Fibroblast of skin of scalp (primary cell): ENCODE measurements at places on chromosomes 6 and 20.

- DNase-seq, result no peak
These were observed 34.4 kb upstream of the ZFAND3 start for GRCh38 chr6:37785002-37785662.

DNA sequence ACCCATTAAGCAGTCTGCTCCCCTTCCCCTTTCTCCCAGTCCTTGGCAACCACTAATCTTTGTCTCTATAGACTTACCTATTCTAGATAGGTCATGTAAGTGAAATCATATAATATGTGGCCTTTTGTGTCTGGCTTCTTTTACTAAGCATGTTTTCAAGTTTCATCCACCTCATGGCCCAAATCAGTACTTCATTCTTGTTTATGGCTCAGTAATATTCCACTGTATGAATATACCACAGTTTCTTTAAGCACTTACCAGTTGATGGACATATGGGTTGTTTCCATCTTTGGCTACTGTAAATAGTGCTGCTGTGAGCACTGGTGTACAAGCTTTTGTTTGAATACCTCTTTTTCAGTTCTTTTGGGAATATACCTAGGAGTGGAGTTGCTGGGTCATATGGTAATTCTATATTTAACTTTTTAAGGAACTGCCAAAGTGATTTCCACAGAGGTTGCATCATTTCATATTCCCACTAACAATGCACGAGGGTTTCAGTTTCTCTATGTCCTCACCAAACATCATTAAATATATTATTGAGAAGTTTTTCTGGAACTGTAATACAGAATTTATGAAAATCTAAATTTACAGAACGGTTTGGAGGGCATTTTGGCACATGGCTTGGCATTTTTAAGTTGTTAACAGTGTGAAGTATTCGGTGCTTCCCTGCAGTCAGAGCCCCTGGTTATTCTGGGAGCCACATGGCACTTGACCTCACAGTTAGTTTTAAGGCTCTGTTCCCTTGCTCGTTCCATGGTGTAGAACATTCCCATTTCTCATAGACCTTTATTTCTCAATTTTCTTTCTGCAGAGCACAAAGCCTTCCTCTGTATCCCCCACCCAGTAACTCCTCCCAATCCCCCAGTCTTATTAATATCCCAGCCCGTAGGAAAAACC is 27.0 kb upstream of the DTNBP1 start:
- no peak for DNase-seq

- no peak for DNase-seq
These were observed 221.9 kb downstream of the TTLL2 start for GRCh38 chr6:167546611-167547327.

DNA sequence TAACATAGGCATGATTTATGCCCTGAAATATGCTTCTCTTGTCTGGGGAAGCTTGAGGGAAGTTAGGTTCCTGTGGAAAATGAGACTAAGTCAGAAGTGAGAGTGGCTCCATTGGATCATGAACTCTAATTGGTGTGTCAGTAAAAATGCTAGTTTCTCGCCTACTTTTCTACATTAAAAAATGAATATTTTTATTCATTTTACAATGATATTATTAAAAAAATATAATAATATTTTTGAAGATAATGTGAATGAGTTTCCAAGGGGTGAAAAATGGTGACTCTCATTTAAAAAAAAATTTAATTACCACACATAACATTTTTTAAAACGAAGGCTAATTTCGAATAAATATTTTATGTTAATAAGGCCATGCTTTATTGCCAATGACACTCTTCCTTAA is 84.2 kb downstream of the HIVEP1 start:
- DNase-seq, result peak; percentile 35

GRCh38 chr6:14333556-14334305 is 216.2 kb downstream of the CD83 start:
- peak; percentile 76 for DNase-seq

GRCh38 chr20:771741-772464 is 3.6 kb upstream of the SLC52A3 start:
- DNase-seq, result no peak

DNA sequence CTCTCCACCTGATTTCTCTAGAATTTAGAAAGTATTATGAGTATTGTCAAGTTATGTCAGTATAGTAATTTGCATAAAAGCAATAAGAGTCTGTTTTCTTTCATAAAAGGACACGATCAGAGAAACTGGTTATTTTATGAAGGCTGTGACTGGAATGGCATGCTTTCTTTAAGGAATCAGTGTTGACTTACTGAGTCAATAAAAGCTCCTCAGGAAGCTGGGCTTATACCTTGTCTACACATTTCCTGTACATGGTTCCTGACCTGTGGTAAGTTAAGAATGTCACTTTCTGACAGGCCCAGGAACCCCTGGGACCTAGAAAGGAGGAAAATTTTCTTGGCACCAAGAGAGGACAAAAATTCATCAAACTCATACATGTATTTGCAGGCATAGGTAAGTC is 1224.0 kb upstream of the ADGRB3 start:
- no peak for DNase-seq

GRCh38 chr6:158631678-158632537 is 12.6 kb downstream of the DYNLT1 start:
- DNase-seq, result no peak

DNA sequence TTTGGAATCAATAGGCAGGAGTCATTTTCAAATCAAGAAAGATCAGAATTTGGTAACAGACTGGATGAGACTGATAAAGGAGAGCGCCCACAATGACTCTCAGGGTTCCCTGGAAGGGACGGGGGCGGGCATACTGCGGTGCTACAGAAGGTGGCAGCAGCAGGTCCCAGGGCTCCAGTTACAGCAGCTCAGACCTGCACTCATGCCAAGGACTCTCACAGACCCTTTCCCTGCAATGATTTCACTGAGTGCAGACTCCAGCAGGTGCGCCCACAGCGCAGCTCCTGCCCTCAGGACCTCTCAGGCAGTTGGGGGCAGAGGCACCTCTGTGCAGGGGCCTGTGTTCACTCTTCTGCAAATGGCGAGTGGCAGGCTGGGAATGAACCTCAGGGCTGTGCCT is 359.8 kb downstream of the ZFAND3 start:
- no peak for DNase-seq

- peak; percentile 91 for DNase-seq
These were observed 179.5 kb downstream of the ADAT2 start for GRCh38 chr6:143271024-143271423.

- no peak for DNase-seq
These were observed 43.3 kb downstream of the NUDT3 start for GRCh38 chr6:34349211-34349610.

GRCh38 chr6:70312165-70312745 is 9.4 kb upstream of the COL9A1 start:
- peak; percentile 71 for DNase-seq

GRCh38 chr6:134416418-134417154 is 98.7 kb upstream of the SGK1 start:
- peak; percentile 92 for DNase-seq

DNA sequence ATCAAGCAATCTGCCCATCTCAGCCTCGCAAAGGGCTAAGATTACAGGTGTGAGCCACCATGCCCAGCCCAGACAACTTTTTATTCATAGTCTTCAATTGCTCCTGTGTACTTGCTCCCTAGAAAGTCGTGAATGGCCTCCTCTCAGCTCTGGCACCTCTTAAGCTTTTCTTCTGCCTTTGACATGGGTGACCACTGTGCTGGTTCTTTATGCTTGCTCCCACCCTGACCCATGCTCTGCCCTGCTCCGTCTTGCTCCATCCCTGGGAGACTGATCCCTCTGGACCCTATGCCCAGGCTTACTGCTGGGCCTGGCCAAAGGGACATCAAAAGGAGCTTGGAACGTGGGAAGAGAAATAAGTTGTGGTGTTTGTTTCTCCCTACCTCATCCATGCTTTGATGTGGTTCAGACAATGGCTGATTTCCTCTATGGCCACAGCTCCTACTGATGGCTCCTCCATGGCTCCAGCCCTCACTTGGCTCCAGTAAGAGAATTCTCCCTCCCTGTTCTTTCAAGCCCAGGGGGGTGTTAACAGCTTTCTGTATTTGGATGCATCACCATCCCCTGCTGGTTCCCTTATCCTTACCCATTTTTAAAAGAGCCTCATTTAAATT is 7.7 kb upstream of the TREM2 start:
- no peak for DNase-seq

DNA sequence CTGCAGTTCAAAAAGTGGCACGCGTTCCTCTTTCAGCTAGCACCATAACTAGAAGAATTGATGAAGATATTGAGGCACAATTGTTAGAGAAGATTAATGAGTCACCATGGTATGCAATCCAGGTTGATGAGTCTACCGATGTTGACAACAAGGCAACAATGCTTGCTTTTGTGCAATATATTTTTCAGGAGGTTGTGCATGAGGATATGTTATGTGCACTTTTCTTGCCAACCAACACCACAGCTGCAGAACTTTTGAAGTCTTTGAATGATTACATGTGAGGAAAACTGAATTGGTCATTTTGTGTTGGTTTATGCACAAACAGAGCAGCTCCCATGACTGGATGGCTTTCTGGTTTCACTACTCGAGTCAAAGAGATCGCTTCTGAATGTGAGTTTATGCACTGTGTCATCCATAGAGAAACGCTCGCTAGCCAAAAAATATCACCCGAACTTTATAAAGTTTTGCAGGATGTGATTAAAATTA is 129.3 kb upstream of the SLC24A3 start:
- no peak for DNase-seq

DNA sequence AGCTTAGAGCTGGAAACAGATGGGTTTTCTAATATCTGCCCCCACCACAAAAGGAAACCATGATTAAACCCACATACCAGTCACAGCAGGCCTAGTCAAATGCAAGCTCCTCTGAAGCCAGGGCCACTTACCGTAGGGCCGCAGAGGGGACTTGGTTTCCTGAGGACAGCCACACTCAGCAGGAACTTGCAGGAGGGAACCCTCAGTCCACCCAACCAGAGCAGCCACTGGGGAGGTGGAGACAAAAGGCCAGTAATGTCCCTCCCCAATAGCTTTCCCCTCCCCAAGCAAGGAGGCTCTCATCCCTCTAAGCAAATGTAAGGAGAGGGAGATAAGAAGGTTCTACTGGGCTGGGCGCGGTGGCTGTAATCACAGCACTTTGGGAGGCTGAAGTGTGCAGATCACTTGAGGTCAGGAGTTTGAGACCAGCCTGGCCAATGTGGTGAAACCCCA is 384.4 kb upstream of the JARID2 start:
- DNase-seq, result peak; percentile 14

DNA sequence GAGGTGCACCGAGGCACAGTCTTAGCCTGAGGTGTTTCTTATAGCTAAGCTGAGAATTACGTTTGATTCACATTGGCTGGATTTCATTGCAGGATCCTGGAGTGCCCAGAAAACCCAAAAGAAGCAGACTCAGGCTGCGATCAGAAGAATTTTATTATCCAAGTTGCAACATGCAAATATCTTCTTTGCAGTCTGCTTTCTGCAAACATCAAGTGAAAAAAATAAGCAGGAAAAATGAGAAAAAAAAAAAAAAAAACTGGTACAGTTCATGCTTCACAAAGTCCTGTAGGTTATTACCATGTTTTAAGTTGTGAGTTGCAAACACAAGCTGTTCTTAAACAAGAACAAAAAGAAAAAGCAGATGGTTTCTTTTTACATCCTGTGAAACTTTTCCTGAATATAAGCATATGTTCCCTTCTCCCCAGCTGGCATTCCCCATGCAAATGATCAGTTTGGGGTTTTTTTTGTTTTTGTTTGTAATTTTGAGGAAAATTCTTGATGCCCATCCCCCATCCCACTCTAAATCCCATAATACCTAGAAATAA is 349.0 kb downstream of the CBLN4 start:
- no peak for DNase-seq

GRCh38 chr6:90413867-90414266 is 117.2 kb upstream of the BACH2 start:
- peak; percentile 30 for DNase-seq

DNA sequence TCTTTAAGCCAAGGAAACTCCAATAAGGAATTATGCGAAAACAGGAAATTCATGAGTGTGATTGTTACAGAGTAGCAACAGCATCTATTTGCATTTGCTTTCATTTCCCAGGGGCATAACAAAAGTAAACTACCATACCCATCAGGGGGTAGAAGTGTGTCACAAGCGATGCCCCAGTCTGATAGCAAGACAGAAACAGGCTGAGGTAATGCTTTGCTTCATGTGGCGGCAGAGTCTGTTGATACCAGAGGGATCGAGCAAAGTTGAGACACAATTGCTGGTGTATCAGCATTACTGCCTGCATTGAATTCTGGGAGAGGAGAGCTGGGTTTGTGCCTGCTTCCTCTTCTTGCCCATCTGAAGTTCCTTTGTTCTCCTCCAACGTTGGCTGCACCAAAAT is 51.2 kb upstream of the LYRM2 start:
- DNase-seq, result no peak

GRCh38 chr6:157096522-157096921 is 226.8 kb downstream of the TMEM242 start:
- DNase-seq, result no peak

DNA sequence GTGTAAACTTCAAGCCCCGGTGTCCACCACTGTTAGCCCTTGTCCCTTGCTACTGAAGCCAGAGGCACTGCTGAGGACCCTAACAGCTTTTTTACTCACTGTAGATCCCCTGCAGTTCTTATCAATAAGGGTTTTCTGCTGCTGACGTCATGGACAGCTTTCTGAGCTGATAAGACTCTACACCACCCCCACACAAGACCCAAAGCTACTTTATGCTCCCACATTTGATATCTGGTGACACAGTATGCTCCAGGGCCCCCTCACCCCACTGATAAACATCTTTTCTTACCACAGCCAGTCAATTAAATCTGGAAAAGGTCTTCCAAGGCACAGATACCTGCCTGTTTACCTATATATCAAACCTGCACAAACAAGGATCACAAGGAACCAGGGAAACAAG is 65.3 kb downstream of the NUS1 start:
- DNase-seq, result no peak

- no peak for DNase-seq
These were observed 62.0 kb upstream of the BCLAF1 start for GRCh38 chr6:136351518-136352110.

DNA sequence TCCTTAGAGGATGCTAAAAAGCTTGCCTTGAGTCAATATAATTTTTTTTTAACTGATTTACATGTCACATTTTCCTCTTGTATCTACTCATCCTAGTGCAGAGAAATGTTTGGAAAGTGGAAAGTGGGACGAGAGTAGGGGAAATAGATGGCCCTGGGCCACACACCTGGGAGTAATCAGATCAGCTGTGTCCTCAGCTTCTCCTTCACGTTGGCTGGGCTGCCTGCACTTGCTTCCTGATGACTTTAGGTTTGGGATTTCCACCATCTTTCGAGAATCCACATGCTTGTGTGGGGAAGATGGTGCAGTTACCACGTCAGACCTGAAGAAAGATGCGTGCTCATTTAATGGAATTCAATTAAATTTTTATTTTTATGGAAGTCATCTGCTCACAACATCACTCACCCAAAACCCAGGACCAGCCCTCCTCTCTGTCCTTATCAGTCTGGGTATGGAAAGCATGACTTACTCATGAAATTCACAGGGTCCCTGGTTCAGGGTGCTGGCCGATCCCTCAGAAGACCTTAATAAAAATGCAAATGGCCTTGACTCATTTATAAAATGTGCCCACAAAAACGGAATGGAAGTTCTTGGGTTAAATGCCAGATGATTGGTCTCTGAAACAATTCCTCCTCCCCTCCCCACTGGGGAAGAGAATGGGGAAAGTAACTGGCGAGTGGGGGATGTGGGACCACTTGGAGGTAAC is 74.5 kb upstream of the TIAM2 start:
- DNase-seq, result peak; percentile 13
